ENCODE measurements at places on chromosomes 3 and 15. TPM values are rescaled to one million over a fixed set of nuclear protein-coding genes. Genes with fewer than 3 reads are reported as not detected.

The TMC3 gene
- total RNA-seq = not detected

The P2RY14 gene
- total RNA-seq = 9.4 TPM

The DNAJA4 gene
- total RNA-seq = 68.4 TPM

The UBE3A gene
- 111 TPM for total RNA-seq

The ACVR2B gene
- total RNA-seq = 10.4 TPM

The STARD5 gene
- 4.5 TPM for total RNA-seq

The SIDT1 gene
- total RNA-seq = 12.2 TPM

The MYH15 gene
- 0.10 TPM for total RNA-seq

The SLC22A14 gene
- not detected for total RNA-seq

The RPS17 gene
- total RNA-seq = 2,503 TPM

The PRRT3 gene
- total RNA-seq = 16.8 TPM

All from activated T-helper 1 cell treated with anti-CD3 and anti-CD28 coated beads, Interleukin-12 subunit alpha, Interleukin-12 subunit beta, Interleukin-2, Interleukin-4 antibody, amounts not matched to agents 30 ng/mL and 10 ng/mL and 1 ng/mL, durations not matched to agents 14 hours and 24 hours and 36 hours (primary cell).